ENCODE measurements at places on chromosomes 3 and 15.

- no peak for DNase-seq
Observed at GRCh38 chr3:16392717-16393116, 120.8 kb downstream of the RFTN1 start.

DNA sequence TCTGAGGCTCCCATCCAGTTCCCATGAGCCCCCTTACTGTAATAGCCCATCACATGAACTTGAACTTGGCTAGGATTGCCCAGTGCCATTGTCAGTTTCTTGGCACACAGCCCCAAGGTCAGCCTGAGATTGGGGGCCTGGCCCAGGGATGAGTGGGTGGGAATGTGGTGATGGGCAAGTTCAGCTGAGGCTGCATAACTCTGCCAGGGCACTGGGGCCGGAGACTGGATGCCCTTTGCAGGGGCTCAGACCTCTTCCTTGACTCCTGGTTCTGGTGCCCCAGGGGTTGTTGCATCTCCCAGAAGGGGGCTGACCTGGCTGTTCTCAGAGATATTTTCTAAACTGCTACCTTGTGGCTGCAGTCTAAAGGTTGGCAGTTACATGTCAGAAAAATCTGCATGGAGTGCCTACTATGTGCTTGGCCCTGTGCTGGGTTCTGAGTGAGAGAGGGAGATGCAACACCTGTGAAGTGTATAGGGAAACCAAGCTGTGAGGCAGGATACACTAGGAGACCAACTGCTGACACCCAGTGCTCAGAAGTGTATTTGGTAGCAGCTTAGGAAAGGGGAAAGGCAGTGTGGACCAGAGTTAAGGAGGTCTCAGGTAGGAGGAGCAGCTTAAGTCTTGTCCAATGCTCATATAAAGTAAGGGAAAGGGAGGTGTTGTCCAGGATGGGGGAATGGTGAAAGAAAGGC, 74.8 kb upstream of the PRR23C start:
- DNase-seq, result no peak

DNA sequence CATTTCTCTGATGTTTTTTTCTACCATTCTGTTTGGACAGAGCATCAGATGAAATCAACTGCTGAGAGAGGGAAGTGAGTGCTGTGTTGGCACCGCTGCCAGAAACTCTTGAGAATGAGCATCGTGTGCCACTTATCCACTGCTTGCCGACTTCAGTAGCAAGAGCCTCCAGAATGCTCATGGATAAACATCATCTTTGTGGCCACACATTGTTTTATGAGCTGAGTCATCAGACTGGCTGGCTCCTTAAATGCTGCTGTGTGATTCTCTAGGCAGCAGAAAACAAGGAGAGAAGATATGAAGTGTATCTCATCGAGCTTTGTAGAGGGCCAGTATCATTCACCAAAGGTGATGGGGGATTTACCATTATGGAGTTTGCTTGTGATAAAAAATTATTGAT, 3.4 kb upstream of the DOCK3 start:
- peak; percentile 79 for DNase-seq

DNA sequence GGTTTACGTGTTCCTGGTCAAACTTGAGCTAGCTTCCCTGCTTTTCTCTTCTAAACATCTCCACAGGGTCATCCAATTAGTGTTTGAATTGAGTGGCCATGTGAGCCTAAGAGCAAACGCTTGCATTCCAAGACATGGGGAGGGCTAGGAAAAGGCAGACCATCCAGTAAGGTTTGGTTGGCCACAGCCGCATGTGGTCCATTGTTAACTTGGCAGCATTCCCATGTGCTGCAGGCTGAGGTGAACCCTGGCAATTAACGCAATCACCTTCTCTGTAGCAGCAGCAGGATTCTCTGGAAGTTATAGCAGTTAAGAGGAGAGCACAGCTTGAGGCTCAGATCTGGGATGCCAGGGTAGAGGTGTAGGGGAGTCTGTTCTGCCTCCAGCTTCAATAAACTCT, 502.2 kb upstream of the LMCD1 start:
- DNase-seq, result no peak

DNA sequence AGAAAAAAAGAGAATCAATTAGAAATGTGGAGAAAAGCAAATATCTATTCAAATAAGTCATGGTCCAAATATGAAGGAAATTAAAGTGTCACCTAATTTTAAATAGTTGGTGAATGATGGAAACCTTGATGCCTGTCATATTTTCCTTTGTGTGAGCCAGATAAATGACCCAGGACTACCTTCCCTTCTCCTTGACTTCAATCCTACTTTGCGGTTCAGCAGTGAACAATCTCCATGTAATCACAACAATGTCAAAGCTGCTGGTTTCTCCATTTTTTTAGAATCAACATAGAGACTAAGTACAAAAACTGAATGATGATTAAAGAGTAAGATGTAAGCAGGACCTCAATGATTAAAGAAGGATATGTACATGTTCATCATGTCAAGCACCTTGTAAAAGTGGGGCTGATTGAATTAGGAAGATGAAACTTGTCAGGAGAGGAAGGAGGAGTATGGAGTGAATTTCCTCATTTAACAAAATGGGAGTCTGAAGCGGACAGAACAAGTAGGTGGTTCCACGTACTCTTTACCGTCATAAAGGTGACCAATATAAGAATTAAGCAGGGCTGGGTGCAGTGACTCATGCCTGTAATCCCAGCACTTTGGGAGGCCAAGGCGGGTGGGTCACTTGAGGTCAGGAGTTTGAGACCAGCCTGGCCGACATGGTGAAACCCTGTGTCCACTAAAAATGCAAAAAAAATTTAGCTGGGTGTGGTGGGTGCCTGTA, 43.1 kb downstream of the TRPM1 start:
- DNase-seq, result no peak

DNA sequence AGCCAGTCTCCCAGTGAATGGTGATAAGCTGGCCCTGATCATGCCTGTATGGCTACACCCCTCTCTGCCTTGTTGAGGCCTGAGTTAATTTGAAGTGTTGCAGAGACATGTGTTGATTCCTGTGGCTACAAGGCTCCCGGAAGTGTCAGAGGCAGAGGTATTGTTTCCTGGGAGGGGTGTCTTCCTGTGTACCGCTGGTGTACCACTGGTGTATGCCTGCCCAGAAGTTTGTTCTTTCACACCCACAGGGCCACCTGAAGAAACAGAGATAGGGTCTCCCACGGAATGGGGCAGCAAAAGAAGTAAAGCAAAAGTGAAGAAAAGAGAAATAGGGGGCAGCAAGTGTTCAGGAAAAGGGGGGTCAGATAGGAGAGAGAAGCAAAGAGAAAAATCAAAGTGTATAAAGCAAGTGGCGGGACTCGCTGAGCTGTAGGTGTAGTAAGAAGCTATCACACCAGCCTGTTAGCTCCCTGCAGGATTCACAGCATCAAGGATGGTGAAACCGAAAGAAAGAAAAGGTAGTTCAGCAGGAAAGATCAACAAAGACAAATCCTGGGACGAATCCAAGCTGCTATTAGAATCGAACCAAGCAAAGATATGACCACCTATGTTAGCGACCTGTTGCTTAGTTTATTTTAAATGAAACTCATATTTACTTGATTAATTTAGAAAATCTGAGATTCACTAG, 36.6 kb upstream of the CD47 start:
- DNase-seq, result no peak

GRCh38 chr15:94079968-94080367, 151.4 kb upstream of the MCTP2 start:
- DNase-seq, result no peak

- DNase-seq, result peak; percentile 65
Observed at GRCh38 chr15:62413153-62413552, 248.1 kb upstream of the C2CD4B start.
